LoVo (cell line): ENCODE measurements at places on chromosomes 7 and 10.

- peak; percentile 64 for DNase-seq
These were observed 276.5 kb downstream of the MAGI2 start for GRCh38 chr7:79176859-79177477.

GRCh38 chr7:22594020-22594419, 94.0 kb upstream of the STEAP1B start:
- DNase-seq, result no peak

GRCh38 chr10:44389150-44389549, 4.3 kb upstream of the CXCL12 start:
- no peak for DNase-seq

DNA sequence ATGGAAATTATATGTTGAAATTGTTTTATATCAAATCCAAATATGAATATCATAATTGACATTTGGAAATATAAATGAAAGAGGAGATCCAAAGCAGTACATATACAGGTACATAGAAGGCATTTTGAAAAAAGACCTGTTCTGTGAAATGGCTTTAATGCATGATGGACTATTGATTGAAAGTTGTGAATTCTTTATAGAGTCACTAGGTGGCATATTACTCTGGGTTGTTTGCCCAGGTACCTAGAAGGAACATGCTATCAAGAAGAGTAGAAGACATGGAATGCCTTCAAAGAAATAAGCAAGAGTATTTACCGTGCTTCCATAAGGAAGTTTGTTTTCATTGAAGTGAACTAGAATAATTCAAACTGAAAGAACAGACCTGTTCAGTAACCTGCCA, 160.0 kb upstream of the ANK3 start:
- DNase-seq, result peak; percentile 50

DNA sequence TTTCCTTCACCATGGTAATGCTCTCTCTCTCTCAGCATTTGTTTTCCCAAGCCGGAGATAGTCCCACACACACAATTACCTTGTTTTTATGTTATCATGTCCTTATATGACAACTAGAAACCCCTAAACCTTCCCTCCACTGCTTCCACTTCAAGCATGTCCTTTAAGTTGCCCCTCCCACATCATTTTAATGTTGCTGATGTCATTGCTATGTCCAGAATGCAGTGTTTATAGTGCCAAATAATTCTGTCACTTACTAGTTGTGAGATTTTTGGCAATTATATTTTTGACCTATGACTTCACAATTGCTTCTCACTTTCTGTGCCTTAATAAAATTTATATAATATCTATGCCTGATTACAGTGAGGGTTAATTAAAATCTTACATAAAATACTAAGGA, 645.9 kb downstream of the XPNPEP1 start:
- DNase-seq, result no peak
